ENCODE measurements at places on chromosomes 4 and X.

- no peak for DNase-seq
These were observed 368.0 kb upstream of the AGA start for GRCh38 chr4:177810220-177810619.

GRCh38 chrX:112636951-112637581 is 42.7 kb downstream of the LHFPL1 start:
- DNase-seq: no peak

GRCh38 chr4:12178614-12179610 is 750.2 kb upstream of the HS3ST1 start:
- DNase-seq: no peak

GRCh38 chr4:147530723-147531122 is 49.8 kb downstream of the EDNRA start:
- no peak for DNase-seq

DNA sequence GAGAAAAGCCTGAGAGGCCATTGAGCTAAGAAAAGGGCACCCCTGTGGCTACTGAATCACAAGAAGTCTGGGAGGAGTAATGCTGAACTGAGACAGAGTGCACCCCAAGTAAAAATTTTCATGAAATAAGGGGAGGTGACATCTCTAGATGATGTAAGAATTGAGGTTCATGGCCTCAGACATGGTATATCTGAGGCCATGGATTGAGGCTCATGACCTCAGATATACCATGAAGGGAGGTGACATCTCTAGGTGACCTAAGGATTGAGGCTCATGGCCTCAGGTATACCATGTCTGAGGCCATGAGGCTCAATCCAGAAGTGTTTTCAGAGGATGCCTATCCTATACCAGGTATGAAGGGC is 560.9 kb downstream of the INPP4B start:
- no peak for DNase-seq

DNA sequence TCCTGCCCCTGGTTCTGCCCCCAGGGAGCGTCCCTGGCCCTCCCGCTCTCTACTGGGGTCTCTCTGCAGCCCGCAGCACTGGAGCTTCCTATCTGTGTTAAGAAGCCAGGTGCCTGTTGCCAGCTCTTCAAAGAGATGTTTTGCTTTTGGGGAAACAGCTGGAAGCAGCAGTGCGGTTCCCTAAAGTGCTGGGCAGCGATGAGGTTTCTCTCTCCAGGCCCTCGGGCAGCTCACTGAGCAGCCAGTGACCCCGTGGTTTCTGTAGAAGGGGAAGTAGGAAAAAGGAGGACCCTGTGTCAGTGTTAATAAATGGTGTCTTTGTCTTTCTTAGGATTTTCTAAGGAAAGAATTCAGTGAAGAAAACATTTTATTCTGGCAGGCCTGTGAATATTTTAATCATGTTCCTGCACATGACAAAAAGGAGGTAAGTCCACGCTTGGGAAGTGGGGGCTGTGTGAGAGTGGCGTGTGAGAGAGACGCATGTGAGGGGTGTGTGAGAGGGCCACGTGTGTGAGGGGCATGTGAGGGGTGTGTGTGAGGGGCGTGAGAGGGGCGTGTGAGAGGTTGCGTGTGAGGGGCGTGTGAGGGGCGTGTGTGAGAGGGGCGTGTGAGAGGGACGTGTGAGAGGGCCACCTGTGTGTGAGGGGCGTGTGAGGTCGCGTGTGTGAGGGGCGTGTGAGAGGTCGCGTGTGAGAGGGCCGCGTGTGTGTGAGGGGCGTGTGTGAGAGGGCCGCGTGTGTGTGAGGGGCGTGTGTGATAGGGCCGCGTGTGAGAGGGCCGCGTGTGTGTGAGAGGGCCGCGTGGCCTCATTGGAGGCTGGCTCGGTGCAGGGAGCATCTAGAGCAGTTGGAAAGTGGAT is 27.1 kb upstream of the HGFAC start:
- DNase-seq: no peak

DNA sequence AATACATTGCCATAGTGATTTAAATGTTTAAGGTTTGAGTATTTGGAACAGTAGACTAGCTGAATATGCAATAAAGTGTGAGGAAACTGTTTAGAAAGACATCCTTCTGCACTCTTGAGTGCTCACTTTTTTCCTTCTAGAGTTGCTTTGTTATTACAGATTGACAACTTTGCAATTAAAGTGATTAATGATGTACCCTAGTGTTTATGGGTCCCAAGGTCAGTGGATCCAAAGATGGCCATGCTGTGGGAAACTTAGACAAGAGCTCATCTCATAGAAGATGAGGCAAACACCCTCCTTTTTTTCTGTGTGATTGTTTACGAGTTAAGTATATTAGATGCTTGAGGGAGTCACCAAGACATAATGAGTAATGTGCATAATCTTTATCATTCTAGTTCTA is 118.8 kb downstream of the PDLIM5 start:
- DNase-seq: no peak

GRCh38 chrX:53249408-53250042 is 24.5 kb upstream of the KDM5C start:
- no peak for DNase-seq

GRCh38 chr4:71267244-71267643 is 71.6 kb upstream of the SLC4A4 start:
- DNase-seq: no peak

DNA sequence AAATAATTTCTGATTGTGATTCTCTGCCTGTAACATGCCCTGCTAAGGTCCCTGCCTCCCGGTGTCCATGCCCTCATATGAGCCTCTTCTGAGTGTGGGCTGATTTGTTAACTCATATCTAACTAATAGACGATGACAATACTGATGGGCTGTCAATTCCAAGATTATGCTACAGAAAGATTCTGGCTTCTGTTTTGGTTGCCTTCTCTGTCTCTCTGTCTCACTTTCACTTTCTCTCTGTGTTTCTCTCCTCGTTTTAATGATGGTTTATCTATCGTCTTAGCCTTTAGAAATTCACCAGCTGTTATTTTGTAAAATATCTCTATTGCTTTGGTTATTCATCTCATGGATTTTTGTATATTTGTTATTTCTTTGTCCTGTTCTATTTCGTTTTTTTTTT is 312.5 kb upstream of the ANXA10 start:
- no peak for DNase-seq

DNA sequence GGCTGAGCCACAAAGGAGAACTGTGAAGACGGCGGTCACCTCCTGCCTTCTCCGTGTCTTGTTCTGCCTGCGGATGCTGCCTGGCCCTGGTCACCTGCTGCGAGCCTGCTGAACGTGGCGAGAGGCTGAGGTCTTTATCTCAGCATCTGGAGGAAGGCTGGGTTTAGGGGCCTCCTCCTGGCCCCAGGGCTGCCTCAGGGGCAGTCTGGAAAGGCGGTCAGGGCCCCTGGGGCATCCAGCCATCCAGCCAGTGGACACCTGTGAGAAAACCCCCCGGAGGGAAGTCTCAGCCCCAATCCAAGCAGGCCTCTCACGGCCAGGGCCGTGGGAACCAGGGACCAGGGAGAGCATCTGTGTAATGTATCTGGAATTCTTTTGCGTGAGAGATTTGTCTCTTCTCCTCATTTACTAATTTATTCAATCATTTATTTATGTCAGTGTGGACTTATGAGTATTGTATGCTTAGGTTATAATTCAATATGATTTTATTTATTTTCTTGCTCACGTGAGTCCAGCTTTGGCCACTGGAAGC is 11.3 kb downstream of the PDE6B start:
- no peak for DNase-seq

- DNase-seq: no peak
These were observed at the start of gene TEX13B for GRCh38 chrX:107982356-107982755. Gene TEX13B (minus strand): TSS chrX:107982370. CDS start chrX:107982127, 243 bp downstream.

DNA sequence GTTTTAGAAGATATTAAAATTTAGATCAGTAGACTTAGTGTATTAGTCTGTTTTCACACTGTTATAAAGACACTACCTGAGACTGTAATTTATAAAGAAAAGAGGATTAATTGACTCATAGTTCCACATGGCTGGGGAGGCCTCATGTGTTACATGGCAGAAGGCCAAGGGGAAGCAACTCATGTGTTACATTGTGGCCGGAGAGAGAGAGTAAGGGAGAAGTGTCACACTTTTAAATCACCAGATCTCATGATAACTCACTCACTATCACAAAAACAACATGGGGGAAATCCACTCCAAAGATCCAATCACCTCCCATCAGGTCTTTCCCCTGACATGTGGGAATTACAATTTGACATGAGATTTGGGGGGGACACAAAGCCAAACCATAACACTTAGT is 1159.7 kb upstream of the PCDH7 start:
- DNase-seq: no peak

DNA sequence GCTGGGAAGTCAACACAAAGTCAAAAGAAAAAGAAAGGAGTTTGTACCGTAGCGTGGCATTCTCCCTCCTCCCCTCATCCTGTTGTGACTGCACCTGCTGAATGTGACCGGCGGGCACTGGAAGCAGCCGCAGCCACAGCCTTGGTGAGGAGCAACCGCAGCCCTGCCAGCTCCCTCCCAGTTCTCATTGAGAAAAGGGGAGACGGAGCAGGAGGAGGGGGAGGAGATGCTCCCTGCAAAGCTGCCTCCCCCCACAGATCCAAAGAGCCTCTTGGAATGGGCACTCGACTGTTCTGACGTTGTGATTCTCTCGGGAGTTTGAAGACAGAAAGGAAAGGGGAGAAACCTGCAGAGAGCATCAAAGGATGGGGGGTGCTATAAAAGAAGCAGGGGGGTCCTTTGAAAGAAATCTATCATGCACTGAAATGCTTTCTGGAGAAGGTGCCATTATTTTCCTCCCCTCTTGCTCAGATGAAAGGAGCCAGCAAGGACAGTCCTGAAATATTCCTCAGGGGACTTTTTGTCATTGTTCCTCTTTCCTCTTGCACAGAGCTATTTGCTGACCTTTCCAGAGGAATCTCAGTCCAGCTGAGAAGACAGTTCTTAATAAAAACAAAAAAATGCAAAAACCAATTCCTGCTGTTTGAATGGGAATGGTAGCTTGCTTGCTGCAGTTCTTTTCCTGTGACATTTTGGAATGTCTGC is 429.7 kb downstream of the MAPK10 start:
- no peak for DNase-seq

DNA sequence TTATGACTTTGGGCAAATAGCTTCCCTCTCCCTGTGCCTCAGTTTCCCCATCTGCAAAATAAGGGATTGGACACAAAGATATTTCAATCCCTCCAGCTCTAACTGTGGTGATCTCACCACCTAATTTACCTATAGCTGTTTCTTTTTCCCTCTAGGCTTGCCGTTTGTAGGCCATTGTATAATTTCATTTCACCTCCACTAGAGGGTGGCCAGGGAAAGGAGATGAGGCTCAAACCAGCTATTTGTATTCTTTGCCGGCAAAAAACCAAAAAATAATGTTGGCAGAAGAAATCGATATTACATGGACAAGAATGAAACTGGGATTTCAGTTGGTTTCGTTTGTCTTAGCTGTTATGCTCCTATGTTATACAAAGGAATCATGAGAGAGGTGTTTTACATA is 36.1 kb upstream of the DOCK11 start:
- peak; percentile 6 for DNase-seq

- DNase-seq: no peak
These were observed 14.9 kb downstream of the HNRNPD start for GRCh38 chr4:82358847-82359246.

DNA sequence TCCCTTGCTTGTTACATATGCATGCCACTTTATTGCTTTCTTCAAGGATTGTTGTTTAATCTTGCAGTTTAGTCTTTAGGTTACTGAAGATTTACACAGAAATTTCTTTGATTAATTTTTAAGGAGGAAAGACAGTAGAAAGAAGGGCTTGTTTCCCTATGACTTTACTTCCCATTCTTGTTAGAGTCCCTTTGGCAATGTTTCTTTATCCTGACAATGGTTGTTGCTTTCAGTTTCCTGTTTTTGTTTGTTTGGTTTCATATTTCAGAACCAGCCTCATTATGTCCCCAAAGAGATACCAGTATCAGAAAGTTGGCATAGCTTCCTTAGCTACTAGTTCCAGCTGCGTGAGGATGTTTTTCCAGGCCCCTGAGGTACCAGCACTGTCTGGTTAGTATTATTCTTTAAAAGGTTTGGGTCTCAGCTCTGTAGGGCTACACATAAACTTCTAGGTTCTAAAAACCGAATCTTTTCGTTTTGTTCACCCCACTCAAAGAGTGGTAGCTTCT is 61.3 kb upstream of the UNC5C start:
- no peak for DNase-seq

GRCh38 chr4:147101678-147102077 is 156.0 kb upstream of the TTC29 start:
- DNase-seq: no peak

GRCh38 chr4:151430740-151431457 is 21.9 kb downstream of the FHIP1A start:
- no peak for DNase-seq

DNA sequence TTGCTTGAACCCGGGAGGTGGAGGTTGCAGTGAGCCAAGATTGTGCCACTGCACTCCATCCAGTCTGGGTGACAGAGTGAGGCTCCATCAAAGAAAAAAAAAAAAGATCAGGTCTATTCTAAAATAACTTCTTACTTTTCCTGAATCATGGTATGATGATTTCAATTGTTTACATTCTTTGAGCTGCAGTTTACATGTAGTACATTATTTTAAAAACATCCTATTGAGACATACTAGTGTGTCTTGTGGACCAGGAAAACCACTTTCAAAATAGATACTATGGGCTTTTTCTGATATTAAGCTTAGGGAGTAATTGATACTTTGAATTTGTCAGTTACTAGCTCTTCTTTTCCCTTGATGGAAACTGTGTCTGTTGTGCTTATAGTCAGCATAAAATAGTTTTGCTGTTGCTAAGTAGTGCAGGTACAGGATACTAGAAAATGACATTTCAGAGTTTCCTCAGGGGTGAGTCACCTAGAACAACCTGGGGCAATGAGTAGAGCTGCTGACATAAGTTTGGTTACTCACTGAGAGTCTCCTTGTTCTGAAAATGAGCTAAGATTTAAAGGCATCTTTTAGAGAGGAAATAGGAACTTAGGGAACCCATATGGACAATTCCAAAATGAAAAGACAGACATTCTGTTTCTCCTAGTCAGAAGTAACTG is 53.2 kb upstream of the C4orf54 start:
- DNase-seq: no peak

- DNase-seq: no peak
These were observed 59.8 kb upstream of the RELL1 start for GRCh38 chr4:37745946-37746345.

DNA sequence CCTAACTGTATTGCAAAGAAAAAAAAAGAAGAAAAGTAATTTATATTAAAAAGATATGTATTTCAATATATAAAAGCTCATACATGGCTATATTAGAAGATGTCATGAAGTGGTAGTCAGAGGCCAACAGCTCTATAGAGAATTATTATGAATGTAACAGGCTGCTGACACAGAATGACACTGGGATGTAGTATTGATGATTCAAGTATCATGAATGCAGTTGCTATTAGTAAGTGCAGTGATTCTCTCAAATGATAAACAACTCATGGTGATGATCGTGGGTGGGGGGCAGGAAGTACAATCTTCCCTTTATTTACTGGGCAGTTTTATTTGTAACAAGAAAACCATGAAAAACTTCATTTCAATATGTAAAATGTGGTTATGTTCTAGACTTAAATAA is 124.6 kb downstream of the COL4A6 start:
- DNase-seq: no peak

- no peak for DNase-seq
These were observed 165.6 kb downstream of the ATP10D start for GRCh38 chr4:47650584-47651130.
